Right cardiac atrium (tissue), 5 donors: ENCODE measurements at places on chromosomes 16 and 17.
A peak's percentile ranks its signal among the peaks of the same experiment; 100 is the strongest.

- peak; percentile 78 for DNase-seq
Measured at GRCh38 chr17:10198509-10199249, at the start of gene GAS7. GAS7 (minus strand) TSS chr17:10198606.

DNA sequence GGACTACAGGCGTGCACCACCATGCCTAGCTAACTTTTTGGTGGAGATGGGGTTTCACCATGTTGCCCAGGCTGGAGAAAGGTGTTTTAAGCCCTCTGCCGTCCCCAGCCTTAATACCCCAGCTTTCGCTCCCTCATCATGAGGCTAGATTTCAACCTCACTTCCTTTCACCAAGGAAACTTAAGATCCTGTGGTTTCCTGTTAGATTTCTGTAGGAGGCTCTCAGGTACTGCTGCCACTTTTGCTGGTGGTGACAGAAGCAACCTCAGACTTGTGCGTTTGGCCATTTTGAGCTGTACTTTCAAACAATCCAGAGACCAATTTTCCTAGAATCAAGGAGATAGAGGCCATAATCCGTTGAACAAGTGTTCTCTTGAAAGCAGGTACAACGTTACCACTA is 36.2 kb downstream of the MPHOSPH6 start:
- no peak for DNase-seq

GRCh38 chr17:17420561-17421269 is 56.1 kb upstream of the MED9 start:
- peak; percentile 92 for DNase-seq

DNA sequence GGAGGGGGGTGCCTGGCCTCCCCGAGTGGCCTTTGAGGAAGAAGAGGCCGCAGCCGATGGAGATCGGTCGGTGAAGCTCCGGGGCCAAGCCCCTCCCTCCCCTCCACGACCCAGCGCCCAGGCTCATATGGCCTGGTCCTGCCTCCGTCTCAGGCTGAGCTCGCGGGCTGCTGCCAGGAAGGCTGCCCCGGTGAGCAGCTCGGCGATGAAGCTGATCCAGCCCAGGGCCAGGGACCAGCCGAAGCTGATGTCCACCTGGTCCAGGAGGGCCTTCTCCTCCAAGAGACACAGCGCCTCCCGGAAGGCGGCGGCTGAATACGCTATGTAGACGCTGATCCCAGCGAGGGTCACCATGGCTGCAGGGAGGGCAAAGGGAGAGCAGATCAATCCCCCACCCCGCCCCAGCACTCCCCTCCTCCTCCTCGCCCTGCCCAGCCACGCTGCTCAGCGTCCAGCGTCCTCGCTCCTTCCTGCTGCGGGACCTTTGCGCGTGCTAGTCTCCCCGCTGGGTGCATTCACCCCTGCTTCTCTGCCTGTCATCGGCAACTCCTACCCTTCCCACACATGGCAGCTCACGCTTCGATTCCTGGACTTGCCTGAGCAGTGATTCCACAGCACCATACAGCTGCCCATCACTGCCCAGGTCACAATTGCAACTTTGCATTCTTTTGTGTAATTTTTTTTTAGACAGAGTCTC is 20.5 kb downstream of the TMEM114 start:
- no peak for DNase-seq

DNA sequence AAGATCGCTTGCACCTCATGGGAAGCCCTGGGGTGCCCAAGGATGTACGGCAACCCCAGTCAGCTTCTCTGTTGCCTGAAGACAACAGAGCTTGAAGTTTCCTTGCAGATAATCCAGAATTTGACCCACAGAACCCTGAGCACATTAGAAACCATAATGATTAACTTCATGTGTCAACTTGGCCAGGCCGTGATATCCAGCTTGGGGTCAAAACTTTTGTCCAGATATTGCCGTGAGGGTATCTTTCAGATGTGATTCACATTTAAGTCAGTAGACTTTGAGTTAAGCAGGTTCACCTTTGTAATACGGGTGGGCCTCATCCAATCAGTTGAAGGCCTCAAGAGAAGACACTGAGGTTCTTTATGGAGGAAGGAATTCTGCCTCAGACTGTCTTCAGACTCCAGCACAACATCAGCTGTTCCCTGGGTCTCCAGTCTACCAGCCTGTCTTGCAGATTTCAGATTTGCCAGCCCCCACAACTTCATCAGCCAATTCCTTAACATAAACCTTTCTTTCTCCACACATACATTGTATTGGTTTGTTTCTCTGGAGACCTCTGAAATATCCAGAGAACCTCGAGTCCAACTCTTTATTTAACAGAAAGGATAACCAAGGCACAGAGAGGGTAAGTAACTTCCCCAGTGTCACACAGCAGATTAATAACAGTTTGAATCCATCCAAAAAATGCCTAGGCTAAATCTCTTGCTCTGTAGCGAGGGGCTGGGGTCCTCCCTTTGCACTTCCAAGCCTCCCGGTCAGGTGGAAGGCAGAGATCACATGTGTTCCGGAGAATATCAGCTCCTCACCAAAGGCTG is 171.1 kb downstream of the SALL1 start:
- no peak for DNase-seq

- DNase-seq = no peak
Measured at GRCh38 chr16:74601126-74601871, 5.6 kb downstream of the GLG1 start.

DNA sequence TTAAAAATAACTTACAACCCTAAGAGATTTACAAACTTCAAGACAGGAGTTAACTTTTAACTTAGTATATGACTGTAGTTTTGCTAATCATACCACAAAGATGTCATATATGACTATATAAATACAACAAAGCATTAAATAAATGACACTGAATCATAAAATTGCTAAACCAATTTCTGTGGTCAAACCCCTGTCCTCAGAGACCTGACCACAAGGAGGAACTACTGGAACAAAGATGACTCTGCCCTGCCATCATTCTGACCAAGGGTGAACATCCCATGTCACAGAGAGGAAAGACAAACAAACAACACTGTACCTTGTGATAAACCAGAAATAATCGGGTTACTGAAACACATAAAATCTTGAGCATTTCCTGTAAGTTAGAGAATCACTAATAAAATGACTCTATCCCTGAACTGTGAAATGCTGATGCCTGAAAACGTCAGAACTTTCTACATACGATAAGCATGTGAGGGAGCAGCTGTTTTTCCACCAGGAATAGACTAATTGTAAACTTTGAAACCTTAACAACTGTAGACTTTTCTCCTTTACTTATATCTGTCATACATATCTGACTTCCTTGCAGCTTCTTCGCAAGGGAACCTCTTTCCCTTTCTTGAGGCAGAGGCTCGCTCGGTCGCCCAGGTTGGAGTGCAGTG is 47.9 kb downstream of the WDR59 start:
- DNase-seq = no peak

DNA sequence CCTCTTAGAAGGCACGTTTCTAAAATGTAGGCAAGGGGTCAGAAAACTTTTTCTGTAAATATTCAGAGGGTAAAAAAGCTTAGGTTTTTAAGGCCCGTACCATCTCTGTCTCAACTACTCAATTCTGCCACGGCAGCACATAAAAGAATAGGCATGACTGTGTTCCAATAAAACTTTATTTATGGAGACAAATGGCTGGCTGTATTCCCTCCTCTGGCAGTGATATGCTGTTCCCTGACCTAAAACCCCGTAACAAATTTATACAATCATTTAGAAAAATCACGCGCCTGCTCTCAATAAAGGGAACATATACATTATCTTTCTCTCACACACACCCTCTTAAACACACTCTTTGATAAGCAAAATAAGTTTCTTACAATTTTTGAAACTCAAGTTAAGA is 138.7 kb downstream of the ZFHX3 start:
- DNase-seq = no peak

DNA sequence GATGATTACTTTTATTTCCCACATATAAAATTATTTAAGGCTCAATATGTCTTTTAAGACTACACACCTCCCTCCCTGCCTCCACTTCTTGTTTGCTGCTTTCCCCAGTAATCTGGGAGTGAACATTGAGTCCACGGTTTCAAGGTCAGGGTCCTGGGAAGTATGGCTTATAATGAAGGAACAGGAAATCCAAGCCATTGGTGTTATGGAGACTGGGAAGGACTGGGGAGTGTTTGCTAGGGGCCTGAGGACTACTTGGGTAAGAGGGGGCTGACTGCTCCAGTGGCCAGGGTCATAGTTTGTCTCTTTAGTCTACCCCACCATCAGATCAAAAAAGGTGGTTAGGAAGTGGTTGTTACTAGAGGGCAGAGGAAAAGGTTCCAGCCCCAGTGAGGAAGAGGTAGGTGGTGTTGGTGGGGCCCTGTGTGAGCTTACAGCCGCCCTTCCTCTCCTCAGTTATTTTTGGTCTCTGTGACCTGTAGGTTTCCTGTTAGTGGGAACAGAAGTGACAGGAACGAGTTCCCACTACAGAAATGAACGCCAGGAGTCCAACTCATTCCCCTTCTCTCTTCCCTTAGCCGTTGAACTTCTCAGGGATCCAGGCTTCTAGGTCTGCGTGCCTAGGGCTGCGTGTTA is 742 bp upstream of the SLC16A13 start:
- no peak for DNase-seq
